T-helper 9 cell (primary cell): ENCODE measurements at places on chromosomes 12 and 14.

DNA sequence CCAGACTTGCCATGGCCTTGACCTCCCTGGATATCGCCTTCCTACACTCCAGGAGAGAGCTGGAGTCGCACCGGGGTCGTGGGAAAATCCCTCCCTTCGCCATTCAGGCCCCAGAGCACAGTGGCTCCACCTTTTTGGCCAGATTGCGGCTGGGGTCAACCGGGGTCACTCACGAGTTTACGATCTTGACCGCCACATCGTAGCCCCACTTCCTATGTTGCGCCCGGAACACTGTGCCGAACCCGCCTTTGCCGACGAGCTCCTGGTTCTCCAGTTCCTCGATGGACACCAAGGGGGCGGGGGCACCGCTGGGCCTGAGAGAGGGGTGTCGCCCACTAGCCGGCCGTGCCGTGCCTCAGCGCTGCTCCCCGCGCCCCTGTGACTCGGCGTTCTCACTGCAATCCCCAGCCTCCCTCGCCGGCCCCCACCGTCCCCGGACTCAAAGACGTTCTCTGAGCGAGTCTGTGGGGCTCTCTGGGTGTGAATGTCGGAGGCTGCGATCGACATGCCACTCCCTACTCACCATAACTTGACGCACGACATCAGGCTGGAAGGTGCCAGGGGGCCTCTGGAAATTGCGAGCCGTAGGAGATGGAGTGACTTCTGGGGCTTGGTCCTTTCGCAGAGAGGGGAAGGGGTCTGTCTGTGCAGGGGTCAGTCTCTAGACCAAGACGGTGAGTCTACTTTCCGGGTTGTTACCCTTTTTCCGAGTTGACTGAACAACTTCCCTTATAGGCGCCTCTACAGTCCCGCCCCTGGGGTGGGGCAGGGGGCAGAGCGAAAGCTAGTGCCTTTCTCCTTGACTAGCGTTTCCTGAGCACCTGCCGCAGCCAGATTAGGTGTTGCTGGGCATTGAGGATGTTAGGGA, at the start of gene RIPK3:
RIPK3 (minus strand) TSS at position 708 of the 868 bp plus-strand sequence; CDS start at position 543, 165 bp downstream.
- DNase-seq = peak; percentile 54

DNA sequence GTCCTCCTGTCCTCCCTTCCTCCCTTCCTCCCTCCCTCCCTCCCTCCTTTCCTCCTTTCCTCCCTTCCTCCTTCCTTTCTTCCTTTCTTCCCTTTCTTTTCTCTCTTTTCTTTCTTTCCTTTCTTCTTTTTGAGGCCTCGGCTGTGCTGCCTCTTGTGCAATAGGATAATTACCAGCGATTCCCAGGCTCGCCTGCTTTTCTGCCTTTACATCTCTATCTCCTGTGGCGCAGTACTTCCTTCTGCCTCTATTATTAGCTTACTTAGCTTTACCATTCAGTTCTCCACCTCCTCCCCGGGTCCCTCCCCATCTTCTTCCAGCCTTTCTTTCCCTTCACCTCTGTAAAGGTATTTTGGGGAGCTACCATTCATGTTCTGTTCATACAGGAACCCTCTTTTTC, 19.9 kb downstream of the ETV6 start:
- DNase-seq = no peak

GRCh38 chr12:68980476-68981212, 47.7 kb upstream of the CPM start:
- DNase-seq = no peak

DNA sequence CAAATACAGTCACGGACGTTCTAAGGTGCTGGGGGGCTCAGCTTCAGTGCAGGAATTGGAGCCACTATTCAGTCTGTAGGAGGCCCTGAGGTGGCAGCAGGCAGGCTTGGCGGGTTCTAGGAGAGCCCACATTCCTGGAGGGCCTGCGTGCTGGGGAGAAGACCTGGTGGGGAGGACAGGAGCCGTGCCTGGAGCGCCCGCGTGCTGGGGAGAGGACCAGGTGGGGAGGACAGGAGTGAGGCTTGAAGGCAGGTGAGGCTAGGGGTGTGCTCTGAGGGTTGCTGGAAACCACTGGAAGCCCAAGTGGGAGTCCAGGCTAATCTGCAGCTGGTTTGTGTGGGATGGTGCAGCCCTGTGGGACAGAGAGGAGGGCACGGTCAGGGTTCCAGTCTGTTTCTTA, 23.1 kb downstream of the RHOF start:
- no peak for DNase-seq

- DNase-seq = no peak
Observed at GRCh38 chr12:124876171-124876570, 12.5 kb upstream of the SCARB1 start.

DNA sequence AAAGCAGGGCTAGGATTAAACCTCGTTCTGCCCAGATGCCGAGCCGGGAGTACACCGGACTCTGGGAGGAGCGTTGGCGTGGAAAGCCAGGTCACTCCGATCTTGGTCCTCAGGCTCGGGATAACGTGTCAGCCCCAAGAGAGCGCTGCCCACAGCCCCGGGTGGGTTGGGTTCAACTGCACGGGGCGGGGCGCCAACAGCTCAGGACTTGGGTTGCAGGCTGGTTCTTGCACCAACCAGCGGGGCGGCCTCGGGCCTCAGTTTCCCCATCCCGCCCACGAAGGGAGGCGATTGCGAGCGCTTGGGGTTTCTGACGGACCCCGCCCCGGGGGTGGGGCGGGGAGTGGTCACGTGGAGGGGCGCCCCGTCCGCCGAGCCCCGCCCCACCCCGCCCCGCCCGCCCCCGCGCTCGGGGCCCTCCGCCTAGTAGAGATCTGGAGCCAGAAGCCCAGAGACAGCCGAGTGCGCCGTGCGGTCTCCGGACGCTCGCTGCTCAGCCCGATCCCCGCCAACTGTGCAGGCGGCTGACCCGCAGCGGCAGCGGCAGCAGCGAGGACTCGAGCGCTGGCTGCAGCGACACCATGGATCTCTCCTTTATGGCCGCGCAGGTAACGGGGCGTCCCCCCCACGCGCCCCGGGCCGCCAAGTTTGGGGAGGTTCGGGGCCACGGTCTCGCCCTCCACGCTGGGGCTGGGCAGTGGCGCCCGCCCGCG, at the start of gene C14orf132:
C14orf132 (plus strand) TSS at position 443 of the 713 bp plus-strand sequence; CDS start at position 582, 139 bp downstream.
- no peak for DNase-seq

DNA sequence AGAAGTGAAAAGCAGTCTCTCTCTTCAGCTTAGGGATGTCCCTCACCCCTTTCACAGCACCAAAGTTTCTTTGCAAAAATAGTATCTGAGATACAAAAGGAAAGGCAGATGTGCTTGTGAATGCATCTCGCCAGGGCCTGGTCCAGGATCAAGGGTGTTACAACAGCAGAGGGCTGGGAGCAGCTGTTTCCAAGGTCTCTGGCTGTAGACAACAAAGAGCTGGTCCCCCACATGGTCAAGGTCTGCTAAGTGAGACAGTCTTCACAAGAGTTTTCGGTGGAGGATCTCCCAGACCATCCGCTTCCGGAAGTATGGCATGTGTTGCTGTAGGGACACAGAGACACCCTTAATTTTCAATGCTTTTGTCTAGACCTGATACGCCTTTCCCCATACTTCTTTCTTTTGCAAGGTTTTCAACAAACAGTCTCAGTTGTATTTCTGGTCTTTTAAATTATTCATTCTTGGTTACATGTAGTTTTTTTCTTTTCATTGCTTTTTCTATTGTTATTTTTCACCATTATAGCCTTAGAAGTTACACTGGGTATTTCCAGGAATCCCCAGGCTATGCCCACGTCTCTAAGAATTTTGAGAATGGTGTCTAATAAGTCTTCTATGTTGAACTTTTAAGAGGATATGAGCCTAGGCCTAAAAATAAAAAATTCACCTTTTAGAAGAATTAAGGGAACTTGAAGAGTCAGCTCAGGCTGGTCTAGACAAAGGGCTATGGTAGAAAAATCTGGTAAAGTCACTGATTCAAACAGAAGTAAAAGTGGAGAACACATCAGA, 41.0 kb upstream of the COL2A1 start:
- DNase-seq = no peak

DNA sequence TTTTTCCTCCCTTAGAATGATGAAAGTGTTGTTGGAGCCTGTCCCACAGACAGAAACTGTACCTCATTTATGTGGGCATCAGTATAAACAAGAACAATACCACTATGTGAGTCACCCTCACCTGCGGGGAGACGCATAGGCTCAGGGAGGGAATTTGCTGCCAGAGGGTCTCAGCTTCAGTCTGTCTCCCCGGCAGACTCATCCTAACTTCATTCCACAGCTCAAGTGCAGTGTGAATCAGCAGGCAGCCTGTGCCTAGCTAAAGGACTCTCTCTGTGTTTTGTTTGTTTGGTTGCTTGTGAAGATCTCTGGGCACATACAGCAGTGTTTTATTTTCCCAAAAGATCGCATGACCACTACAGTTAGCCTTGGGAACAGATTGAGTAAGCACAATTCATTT, 98.9 kb downstream of the PRKCH start:
- no peak for DNase-seq

GRCh38 chr12:106914796-106915634, 40.7 kb upstream of the TMEM263 start:
- no peak for DNase-seq

GRCh38 chr14:86826661-86827060, 1166.3 kb downstream of the GALC start:
- no peak for DNase-seq

GRCh38 chr12:62258941-62259630, 1.1 kb upstream of the USP15 start:
- no peak for DNase-seq

- DNase-seq = no peak
Observed at GRCh38 chr14:88660056-88660455, 97.2 kb downstream of the ZC3H14 start.

DNA sequence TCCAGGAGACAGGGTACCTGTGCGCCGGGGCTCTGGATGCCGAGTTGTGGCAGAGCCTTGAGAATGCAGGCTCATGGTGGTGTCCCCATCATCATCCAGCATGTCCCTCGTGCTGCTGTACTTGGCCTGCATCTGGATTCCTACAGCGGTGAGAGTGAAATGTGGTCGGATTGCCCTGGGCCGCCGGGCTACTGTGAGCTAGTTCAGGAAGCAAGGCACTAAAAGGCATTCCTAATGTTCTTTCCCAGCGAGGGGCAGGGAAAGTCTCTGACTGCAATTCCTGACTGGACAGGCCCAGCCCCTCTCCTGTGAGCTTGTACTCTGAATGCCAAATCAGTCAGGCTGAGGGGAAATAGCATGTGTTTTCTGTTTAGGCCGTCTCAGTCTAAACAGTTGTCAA, at the start of gene CLEC1A:
CLEC1A (minus strand) TSS at position 195 of the 400 bp plus-strand sequence; CDS start at position 132, 63 bp downstream.
- no peak for DNase-seq

GRCh38 chr12:76399040-76399439, 50.8 kb upstream of the BBS10 start:
- no peak for DNase-seq

GRCh38 chr12:118058881-118059280, 2.1 kb downstream of the WSB2 start:
- no peak for DNase-seq

DNA sequence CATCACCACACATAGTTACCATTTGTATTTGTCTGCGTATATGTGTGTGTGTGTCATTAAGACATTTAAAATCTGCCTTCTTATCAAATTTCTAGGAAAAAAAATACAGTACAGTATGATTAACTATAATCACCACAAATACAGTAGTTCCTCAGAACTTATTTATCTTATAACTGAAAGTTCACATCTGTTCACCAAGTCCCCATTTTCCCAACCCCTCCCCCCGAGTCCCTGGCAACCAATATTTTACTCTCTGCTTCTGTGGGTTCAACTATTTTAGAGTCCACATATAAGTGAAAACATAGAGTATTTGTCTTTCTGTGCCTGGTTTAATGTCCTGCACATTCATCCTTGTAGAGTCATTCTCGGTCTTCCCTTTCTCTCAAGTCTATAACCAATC, 12.3 kb downstream of the CAPS2 start:
- DNase-seq = no peak

- no peak for DNase-seq
Observed at GRCh38 chr12:4911316-4911994, 1.8 kb downstream of the KCNA1 start.
